ENCODE measurements at places on chromosomes 2 and 18. TPM values are rescaled to one million over a fixed set of nuclear protein-coding genes. Genes with fewer than 3 reads are reported as not detected.

The SGPP2 gene
- total RNA-seq: 0.49 TPM

The UGP2 gene
- total RNA-seq: 196 TPM

The PLEKHH2 gene
- total RNA-seq: 35.3 TPM

The CPS1 gene
- 2.2 TPM for total RNA-seq

The RFX8 gene
- total RNA-seq: not detected

The STAT1 gene
- 47.4 TPM for total RNA-seq

The ZNF385B gene
- 5.6 TPM for total RNA-seq

The CD8A gene
- total RNA-seq: 0.36 TPM

The CHMP1B gene
- 47.1 TPM for total RNA-seq

DNA sequence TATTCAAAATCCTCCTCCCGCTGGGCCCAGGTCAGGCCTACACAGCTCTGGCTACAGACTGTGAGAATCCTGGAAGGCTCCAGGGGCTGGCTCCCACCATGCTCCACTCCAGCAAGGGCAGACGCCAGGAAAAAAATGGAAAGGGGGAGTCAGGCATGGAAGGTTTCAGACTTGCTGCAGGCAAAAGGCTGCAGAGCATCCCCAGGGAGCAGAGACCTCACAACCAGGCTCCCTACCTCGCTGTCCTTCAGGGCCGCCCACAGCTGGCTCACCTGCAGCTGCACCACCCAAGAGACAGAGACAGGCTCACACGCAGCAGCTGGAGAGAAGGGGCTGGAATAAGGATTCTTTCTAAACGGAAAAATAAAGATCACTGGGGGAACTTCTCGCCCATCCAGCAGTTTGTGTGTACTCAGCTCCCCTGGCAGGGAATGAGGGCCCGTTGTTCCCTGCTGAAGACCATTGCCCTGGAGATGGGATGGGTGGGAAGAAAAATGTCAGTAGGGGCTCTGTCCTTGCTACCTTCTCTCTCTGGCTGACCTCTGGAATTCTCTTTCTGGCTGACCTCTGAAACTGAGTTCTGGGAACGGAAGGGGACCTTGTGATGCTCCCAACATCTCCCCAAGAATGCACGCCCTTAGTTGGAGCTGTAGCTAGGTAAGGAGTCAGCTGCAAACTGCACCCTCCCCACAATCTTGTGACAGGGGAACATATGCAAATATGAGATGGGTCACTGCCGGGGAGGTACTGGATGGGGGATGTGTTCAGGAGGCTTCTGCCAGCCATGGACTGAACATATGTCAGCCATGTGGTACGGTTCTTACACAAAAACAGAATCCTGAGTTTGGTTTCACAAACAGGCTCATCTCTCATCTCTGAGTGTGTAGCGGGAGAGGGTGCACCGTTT lies 34.5 kb downstream of the BCL2 start:
- peak overlapping the region; percentile 71 for H3K27ac ChIP-seq
- no peaks in the 10 kb centered on the region for H3K36me3 ChIP-seq
- H3K4me3 ChIP-seq: no peak overlapping the region
- H3K27me3 ChIP-seq: no peaks in the 10 kb centered on the region

DNA sequence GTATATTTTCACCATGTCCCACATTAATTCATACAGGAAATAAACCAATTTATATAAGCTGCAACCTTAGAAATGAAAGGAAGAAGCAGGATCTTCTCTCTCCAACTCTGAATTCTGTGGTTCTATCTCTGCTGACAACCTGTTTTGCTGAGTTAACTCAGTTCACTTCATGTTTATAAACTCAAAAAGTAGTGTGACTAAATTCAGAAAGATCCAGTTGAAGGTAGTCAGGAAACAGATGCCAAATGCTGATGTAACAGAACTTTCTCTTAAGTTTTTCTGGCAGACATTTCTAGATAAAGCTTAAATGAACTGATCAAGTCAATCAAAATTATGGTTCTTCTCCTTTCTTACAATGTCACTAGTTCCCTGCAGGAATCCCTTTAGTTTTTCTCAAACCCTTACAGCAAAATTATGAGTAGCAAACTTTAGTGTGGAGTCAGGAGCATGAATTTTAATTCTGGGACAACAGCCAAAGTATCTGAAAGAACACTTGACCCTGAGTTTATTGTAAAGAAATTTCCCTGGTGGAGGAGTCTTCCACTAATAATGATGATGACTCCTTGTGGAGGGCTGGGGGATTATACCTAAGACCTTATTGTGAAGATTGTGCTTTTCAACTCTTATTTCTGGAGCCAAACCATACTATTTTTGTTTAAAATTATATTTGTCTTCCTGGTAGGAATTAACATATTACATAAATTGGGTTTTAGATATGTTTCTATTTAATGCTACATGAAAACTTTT lies 216.9 kb downstream of the MYO3B start:
- H3K4me3 ChIP-seq: no peak overlapping the region
- H3K27ac ChIP-seq: no peak overlapping the region
- H3K36me3 ChIP-seq: no peaks in the 10 kb centered on the region
- no peaks in the 10 kb centered on the region for H3K4me1 ChIP-seq
- no peaks in the 10 kb centered on the region for H3K27me3 ChIP-seq

GRCh38 chr2:69375494-69376353 lies 11.3 kb downstream of the GFPT1 start:
- no peak overlapping the region for H3K27ac ChIP-seq
- no peak overlapping the region for H3K4me3 ChIP-seq
- no peaks in the 10 kb centered on the region for H3K27me3 ChIP-seq
- no peaks in the 10 kb centered on the region for H3K4me1 ChIP-seq
- no peak for DNase-seq

DNA sequence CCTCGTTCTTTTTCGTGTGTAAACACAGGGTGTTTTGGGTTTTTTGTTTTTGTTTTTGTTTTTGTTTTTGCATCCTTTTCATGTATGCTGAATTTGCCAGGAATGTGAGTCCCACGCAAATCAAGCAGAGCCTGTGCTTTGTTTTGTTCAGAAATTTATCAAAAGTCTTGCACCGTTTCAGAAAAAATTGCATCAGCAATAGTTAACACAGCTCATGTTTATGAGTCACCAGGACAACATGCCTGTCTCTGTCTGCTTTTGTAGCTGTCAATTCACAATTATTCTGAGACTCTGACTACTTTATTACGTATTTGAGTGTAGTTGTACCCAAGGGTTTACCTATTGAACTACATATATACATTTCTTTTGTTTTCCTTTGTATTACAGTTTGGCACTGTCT lies 38.3 kb downstream of the MRPL44 start:
- H3K36me3 ChIP-seq: no peaks in the 10 kb centered on the region
- H3K4me3 ChIP-seq: no peak overlapping the region
- no peaks in the 10 kb centered on the region for H3K27me3 ChIP-seq
- no peak for DNase-seq

- H3K27me3 ChIP-seq: no peaks in the 10 kb centered on the region
- DNase-seq: no peak
- no peaks in the 10 kb centered on the region for H3K4me1 ChIP-seq
These were observed 243.6 kb downstream of the AGAP1 start for GRCh38 chr2:235737396-235737795.

- H3K36me3 ChIP-seq: peaks cover 16% of the 10 kb centered on the region
- H3K27me3 ChIP-seq: no peaks in the 10 kb centered on the region
- H3K4me3 ChIP-seq: no peak overlapping the region
- peak; percentile 59 for DNase-seq
- peaks cover 80% of the 10 kb centered on the region for H3K4me1 ChIP-seq
- peak overlapping the region; percentile 91 for H3K27ac ChIP-seq
These were observed 41.7 kb downstream of the RAMP1 start for GRCh38 chr2:237900891-237901831.

GRCh38 chr2:28054916-28055315 lies 164.4 kb downstream of the BABAM2 start:
- H3K4me1 ChIP-seq: peaks cover 5% of the 10 kb centered on the region
- no peaks in the 10 kb centered on the region for H3K27me3 ChIP-seq
- DNase-seq: no peak
- H3K27ac ChIP-seq: no peak overlapping the region
- no peaks in the 10 kb centered on the region for H3K36me3 ChIP-seq
- H3K4me3 ChIP-seq: no peak overlapping the region

DNA sequence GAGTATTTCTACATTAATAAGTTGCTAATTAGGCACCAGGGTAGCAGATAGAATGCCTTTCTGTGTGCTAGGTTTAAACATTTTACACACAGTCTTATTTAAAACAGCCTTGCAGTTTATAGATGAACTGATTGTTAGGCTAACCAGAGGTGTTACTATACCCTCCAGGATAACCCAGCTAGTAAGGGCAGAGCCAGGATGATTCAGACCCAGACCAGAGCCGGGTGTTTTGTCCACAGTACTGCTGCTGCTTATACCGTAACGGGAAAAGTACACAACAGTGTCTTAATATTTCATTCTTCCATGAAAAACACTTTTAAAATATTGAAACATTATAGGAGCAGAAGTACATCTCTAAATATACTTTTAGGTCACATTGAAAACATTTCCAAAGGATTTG lies 82.7 kb downstream of the MALT1 start:
- H3K4me3 ChIP-seq: no peak overlapping the region
- H3K27ac ChIP-seq: no peak overlapping the region
- no peak for DNase-seq
- peaks cover 14% of the 10 kb centered on the region for H3K36me3 ChIP-seq
- no peaks in the 10 kb centered on the region for H3K4me1 ChIP-seq

GRCh38 chr18:39841482-39842365 lies 2113.3 kb upstream of the PIK3C3 start:
- H3K4me3 ChIP-seq: peak overlapping the region; percentile 46
- H3K4me1 ChIP-seq: peaks cover 26% of the 10 kb centered on the region
- no peaks in the 10 kb centered on the region for H3K36me3 ChIP-seq
- H3K27me3 ChIP-seq: no peaks in the 10 kb centered on the region

- H3K4me3 ChIP-seq: no peak overlapping the region
- H3K27ac ChIP-seq: no peak overlapping the region
- DNase-seq: no peak
- no peaks in the 10 kb centered on the region for H3K27me3 ChIP-seq
These were observed 213.8 kb upstream of the MGAT5 start for GRCh38 chr2:134039912-134040581.

- no peak overlapping the region for H3K4me3 ChIP-seq
- no peak for DNase-seq
- no peak overlapping the region for H3K27ac ChIP-seq
- no peaks in the 10 kb centered on the region for H3K36me3 ChIP-seq
These were observed 93.3 kb upstream of the ASAP2 start for GRCh38 chr2:9113262-9113661.

DNA sequence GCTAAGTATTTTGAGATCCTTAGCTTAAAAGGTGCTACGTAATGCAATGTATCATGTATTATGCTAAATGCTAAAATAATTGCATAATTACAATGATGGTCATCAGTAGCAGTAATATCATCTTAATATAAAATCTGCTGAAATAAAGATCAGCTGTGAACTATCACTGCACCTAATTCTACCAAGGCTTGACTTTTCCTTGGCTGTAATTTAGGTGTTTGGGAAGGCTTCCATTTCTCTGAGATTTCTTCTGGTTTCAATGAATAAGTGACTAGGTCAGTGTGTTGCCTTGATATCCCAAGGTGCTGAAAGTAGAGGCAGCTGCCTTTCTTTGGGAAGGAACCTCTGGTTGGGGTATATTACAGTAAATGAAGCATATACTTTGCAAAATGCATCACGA lies 376.1 kb downstream of the STK39 start:
- no peak overlapping the region for H3K27ac ChIP-seq
- no peak overlapping the region for H3K4me3 ChIP-seq
- no peaks in the 10 kb centered on the region for H3K36me3 ChIP-seq
- no peaks in the 10 kb centered on the region for H3K27me3 ChIP-seq
- no peak for DNase-seq
- no peaks in the 10 kb centered on the region for H3K4me1 ChIP-seq

DNA sequence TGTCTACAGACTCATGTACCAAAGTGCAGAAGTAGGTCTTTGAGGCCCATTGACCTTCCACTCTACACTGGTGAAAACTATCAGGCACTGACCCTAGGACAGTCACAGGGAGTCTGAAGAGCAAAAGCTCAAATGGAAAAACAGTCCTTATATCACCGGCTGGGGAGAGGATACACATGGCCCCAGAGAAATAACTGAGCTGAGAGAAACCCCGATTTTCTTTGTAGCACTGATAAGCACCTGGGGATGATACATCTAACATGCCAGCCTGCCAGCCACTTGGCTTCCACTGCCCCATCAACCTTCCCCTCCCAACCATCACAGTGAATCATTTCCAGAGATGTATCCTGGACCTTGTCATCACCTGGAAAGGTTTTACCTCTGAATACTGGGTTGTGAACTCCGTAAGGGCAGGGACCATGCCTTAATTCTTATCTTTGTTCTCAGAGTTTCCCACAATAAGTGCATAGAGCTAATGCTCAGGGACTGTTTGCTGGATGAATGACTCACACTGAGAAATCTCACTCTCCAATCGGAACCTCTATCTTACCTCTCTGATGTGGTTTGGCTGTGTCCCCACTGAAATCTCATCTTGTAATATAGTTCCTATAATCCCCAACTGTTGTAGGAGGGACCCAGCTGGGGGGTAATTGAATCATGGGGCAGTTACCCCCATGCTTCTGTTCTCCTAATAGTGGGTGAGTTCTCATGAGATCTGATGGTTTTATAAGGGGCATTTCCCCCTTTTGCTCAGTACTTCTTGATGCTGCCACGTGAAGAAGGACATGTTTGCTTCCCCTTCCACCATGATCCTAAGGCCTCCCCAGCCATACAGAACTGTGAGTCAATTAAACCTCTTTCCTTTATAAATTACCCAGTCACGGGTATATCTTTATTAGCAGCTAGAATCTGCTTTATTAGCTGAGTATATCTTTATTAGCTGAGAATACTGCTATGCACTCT lies 37.1 kb downstream of the EVA1A start:
- H3K27ac ChIP-seq: no peak overlapping the region
- H3K27me3 ChIP-seq: no peaks in the 10 kb centered on the region
- H3K4me3 ChIP-seq: no peak overlapping the region
- H3K4me1 ChIP-seq: no peaks in the 10 kb centered on the region
- no peak for DNase-seq

DNA sequence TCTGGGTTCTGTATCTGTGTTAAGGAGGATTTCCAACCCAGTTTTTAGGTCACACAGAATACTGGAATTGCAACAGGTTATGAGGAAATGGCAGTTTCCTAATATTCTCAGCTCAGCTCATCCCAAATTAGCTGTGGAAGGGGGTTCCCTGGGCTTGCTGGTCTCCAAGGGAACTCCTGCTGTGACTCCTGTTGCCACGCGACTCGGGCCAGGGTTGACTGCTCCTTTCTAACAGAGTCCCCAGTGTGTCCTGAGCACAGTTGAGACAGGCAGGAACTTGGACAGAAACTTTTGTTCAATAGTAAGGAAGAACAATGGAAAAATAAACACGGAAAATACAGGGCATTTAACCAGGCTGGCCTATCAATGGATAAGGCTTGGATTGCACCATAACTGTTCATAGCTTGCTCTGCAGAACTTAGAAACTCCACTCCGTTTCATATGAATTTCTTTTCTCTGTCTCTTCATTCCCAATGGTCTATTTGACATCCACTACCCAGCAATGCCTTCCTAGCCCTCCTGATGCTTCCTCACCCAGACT lies 3.8 kb upstream of the ROCK2 start:
- no peak overlapping the region for H3K4me3 ChIP-seq
- DNase-seq: no peak
- H3K27ac ChIP-seq: no peak overlapping the region
- no peaks in the 10 kb centered on the region for H3K27me3 ChIP-seq
- H3K4me1 ChIP-seq: peaks cover 10% of the 10 kb centered on the region

All from sigmoid colon (tissue), 7 donors.